ENCODE measurements at places on chromosomes 16 and 17.

- no peak for DNase-seq
Measured at GRCh38 chr16:51286272-51286671, 135.2 kb upstream of the SALL1 start.

- DNase-seq: peak; percentile 17
Measured at GRCh38 chr17:63697341-63698286, 2.3 kb downstream of the LIMD2 start.

DNA sequence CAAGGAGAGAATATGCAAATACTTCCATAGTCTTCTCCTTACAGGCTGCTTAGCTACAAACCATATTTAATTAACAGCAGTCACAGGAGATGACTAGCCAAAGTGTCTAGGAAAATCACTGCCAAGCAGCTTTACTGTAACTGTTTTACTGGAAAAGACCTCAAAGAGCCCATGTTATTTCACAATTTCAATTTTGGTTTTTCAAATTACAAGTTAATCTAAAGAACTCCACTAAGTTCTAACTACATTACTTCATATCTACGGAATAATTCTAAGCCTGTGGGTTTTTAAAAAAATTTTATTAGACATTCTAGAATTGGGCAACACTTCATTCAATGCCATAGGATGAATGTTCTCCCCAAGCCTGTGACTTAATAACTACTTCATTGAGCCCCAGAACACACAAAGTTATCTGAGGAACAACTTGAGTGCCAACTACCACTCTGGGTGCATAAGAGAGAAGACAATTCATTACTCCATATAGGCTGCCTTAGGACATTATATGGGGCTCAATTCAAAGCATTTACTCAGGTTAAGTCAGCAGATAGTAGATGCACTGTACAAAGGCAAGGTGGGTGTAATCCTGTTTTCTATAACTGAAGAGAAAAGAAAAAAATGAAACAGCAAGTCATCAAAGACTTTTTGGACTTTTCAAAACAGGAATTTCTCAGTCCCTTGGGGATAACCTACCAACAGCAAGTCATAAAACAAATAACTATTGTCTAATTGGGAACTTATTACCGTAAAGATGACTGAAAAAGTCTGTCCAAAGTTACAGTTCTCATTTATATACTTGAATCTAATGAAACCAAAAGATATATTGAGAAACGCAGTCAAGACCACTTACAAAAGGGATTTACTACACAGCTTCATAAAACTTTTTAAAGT, 33.0 kb downstream of the STAT3 start:
- DNase-seq: no peak

- no peak for DNase-seq
Measured at GRCh38 chr17:55068862-55069811, 100.6 kb downstream of the STXBP4 start.
